ENCODE measurements at places on chromosomes 3 and 15.

- ATAC-seq: no peak
These were observed 155.6 kb upstream of the HES1 start for GRCh38 chr3:193980326-193980725.

DNA sequence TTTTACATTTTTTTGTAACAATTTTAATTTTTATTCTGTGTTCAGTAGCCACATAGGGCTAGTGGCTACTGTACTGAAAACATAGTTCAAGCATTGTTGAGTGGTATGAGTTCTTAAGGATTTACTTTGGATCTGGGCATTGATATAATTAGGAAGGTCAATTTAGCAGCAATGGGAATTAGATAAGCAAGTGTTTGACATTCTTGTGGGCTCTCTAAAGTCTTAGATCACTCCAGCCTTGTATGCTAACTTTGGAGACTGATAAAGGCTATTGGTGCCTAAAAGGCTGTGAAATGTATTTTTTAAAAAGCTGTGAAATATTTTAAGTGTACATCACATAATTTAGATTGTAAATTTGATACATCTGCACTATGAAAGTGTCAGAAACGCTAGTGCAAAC lies 2.5 kb upstream of the DNAJC13 start:
- no peak for ATAC-seq

DNA sequence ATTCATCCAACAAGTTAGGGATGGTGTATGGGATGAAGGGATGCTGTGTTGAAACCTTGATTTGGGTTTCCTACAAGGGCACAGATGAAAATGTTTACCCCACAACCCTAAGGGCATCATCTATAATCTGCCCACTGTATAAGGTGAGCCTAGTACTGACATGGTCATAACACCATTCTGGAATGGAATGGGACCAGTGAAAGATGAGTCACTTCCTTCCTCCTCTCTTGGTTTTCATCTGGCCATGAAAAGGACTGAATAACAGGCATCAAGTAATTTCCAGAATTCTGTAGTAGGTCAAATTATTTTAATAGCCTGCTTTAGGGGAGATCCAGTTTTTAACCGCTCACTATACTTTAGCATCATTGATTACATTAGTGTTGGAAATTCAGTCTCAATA lies 538.6 kb downstream of the NR2F2 start:
- no peak for ATAC-seq

DNA sequence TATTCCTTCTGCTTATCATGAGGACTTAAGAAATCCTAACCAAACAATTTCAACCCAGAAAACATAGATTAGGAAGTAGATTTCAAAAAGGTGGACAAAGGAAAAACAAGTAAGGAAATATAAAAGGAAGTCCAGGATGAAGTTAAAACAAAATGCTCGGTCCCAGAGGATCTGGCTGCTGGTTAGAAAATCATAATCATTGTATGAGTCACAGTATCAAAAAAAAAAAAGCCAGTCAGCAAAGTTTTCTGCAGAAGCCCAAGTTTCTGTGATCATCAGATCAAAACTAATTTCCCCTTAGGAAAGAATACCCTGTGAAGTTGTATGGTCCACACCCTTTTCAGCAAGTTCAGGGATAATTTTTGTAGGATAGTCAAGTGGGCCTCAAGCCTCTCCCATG lies 43.0 kb upstream of the LRTM1 start:
- no peak for ATAC-seq

Measured in esophagus mucosa (tissue), 1 donor.